ENCODE measurements at places on chromosomes 2 and 18.

- DNase-seq = no peak
Observed at GRCh38 chr2:180660881-180661685, 319.3 kb upstream of the UBE2E3 start.

- DNase-seq = no peak
Observed at GRCh38 chr18:68298330-68298729, 416.6 kb downstream of the TMX3 start.

DNA sequence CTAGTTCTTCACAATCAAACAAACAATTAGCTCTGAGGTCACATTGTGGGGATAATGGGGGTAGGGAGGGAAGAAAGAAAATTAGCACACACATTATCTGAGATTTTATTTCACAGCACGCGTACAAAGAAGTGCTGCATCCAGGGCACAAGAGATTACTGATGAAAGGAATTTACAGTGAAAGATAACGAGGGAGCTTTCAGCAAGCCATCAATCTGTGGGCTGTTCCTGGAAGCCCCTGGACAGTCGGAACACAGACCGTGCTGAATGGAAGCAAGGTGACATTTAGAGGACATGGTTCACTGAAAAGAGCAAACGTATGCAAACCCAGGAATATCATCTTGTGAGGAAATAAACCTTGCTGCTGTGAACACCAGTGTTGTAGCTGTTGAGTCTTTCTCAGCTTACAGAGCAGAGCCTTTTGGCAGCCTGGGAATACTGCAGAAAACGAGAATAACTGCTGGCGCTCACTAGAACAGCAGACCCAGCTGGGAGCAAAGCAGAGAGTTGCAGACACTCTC, 63.2 kb downstream of the SCG2 start:
- no peak for DNase-seq

GRCh38 chr2:199456383-199457146, 1.2 kb downstream of the SATB2 start:
- peak; percentile 70 for DNase-seq

GRCh38 chr2:168241208-168241607, 6.2 kb downstream of the STK39 start:
- no peak for DNase-seq

- DNase-seq = no peak
Observed at GRCh38 chr18:30917651-30918050, 124.9 kb downstream of the DSC3 start.

DNA sequence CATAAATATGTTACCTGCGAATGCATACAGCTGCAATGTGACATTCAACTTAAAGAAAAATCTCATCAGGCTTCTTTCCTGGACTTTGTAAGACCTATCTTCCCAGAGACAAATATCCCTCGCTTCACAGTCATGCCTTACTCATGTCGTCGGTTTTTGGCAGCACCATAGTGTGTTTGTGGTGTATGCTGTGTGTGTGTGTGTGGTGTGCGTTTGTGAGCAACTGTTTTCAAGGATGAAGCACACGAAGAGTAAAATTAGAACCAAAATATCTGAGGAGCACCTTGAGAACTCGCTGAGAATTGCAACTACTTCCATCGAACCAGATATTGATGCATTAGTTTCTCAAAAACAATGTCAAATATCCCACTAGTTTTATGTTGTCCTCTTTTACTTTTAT, 56.9 kb downstream of the ASB1 start:
- no peak for DNase-seq

DNA sequence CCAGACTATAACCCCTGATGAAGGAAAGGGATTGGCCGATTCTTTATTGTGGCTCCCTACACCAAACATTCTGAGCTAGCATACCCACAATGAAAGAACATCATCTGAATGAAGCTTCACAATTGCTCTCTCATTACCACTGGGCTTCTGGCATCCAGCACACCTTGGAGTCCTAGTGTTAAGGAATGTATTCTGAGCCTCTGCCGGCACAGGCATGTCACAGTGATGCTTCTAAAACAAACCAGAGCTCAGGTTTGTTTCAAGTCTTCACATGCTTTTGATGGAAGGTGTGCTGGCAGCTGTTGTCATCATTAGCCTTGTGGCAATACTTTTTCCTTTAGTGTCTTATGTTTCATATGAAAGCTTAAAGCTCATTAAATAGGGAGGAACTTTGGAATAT, 76.3 kb upstream of the RBBP8 start:
- no peak for DNase-seq

DNA sequence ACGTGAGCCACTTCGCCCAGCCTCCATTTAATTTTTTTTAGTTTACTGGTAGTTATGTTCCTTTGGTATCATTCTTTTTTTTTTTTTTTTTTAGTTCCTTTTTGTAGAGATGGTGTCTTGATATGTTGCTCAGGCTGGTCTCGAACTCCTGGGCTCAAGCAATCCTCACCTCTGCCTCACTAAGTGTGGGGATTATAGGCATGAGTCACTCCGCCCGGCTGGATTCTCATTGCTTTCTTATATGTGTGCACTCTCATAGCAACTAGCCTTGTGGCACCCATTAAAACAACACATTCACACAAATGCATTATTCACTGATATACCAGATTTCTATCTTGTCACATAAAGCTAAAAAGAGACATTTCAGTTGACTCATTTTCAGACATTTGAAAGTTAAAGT, 4.2 kb downstream of the TTC27 start:
- no peak for DNase-seq

- no peak for DNase-seq
Observed at GRCh38 chr2:215967590-215968378, 45.6 kb downstream of the MREG start.

DNA sequence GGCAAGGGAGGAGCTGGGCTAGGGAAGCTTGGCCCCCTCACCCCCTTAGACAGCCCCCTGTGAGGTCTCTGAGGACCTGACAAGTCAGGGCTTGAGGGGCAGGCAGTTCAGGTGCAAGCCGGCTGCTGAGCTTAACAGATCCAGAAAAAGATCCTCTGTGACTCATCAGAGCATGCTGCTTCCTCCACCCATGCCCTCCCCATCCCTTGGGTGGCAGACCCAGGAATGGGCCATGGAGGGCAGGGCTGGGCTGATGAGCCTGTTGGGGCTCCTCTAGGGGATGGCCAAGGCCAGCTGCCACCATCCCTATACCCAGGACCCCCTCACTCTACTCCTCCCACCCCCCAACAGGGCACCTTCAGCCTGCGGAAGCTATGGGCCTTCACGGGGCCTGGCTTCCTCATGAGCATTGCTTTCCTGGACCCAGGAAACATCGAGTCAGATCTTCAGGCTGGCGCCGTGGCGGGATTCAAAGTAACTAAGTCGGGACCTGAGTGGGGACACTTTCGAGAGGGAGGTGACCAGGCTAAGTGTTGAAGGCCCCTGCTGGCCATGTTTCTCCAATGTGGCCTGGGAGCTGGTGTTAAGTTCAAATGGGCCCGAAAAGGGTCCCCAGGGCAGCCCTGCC, 1.9 kb downstream of the SLC11A1 start:
- DNase-seq = no peak

DNA sequence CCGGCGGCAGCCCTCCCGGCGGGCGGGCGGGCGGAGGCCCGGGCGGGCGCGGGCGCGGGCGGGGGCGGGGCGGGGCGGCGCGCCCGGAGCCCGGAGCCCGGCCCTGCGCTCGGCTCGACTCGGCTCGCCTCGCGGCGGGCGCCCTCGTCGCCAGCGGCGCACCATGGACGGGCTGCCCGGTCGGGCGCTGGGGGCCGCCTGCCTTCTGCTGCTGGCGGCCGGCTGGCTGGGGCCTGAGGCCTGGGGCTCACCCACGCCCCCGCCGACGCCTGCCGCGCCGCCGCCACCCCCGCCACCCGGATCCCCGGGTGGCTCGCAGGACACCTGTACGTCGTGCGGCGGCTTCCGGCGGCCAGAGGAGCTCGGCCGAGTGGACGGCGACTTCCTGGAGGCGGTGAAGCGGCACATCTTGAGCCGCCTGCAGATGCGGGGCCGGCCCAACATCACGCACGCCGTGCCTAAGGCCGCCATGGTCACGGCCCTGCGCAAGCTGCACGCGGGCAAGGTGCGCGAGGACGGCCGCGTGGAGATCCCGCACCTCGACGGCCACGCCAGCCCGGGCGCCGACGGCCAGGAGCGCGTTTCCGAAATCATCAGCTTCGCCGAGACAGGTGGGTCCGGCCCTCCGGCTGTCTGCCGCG, at the start of gene INHBB:
Gene INHBB (plus strand): TSS at position 111 of the 641 bp plus-strand sequence. CDS start 53 bp downstream, at position 164.
- no peak for DNase-seq

DNA sequence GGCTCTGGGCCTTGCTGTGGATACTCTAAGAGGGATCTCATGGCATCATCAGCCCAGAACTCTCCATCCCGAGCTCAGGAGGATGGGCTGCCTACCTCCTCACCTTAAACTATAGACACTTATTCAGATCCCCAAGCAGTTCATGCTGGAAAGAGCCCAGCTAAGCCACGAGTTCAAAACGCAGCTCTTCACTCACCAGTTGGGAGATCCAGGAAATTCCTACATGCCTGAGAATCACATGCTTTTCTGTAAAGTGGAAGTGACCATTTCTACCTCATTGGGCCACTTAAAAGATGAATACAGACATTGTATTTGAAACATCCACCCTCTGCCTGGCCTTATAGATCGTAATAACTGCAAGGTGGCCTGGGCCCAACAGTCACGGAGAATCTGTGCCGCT, 6.6 kb downstream of the ATOH8 start:
- no peak for DNase-seq

DNA sequence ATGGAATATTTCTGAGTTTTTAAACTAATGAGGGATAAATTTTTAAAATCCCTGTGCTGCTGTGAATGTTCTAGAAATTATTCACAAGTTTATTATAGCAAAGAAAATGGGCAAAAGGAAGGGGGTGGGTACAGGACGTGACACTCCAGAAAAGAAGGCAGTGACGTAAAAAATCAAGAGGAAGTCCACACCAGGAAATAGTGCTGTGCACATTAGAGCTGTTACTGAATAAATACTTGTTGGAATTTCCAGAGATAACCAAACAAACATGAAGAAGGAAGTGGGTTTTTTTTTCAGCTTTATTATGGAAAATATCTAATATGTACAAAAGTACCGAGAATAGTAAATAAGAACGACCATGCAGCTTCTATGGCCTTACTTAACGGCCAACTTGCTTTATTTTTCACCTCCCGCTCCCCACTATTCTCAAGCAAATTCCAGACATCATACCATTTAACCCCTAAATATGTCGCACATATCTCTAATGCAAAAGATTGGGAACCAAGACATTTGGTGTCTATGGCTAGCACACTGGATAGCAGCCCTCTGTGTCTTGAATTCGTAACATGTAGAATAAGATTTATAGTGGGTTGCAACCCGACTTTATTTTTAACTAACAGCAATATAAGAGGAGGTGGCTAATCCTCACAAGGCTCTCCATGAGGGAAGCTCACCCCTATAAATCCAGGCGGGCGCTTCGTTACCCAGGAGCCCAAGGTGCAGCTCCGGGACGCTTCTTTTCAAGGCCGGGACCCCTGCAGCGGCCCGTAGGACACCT, 580 bp upstream of the NDUFV2 start:
- no peak for DNase-seq

DNA sequence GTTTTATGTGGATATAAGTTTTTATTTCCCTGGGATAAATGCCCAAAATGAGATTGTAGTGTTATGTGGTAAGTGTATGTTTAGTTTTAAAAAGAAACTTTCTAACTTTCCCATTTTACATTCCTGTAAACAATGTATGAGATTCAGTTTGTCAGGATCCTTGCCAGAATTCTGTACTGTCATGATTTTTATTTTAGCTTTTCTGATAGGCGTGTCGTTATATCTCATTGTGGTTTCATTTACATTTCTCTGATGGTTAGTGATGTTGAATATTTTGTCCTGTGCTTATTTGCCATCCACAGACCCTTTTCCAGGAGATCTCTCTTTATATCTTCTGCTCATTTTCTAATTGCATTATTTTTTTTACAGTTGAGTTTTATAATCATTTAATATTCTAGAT, 245.6 kb upstream of the CDH2 start:
- no peak for DNase-seq

DNA sequence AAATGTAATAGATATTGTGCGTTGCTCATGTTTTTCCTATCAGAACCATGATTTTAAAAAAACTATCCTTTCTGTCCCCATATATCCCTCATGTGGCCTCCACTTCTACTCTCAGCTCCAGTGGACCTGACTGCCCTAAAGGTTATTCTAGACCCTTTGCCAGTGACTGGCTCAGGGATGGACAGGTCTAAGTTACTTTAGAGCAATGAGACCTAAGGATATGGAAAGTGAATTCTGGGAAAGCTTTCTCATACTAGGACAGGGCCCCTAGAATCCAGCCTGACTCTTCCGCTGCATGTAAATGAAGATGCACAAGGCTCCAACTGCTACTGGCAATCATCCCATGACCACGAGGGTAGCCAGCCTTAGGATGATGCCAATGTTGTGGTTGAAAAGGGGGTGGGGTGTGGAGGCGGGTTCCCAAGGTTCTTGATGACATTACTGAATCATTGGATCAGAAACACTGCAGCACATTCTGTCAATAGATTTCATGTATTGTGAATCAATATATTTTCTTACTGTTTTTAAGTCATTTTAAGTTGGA, 21.3 kb downstream of the C2orf69 start:
- no peak for DNase-seq

- no peak for DNase-seq
Observed at GRCh38 chr2:95328358-95329125, 31.4 kb downstream of the KCNIP3 start.

- peak; percentile 24 for DNase-seq
Observed at GRCh38 chr2:105387225-105387624, 11.6 kb downstream of the FHL2 start.

DNA sequence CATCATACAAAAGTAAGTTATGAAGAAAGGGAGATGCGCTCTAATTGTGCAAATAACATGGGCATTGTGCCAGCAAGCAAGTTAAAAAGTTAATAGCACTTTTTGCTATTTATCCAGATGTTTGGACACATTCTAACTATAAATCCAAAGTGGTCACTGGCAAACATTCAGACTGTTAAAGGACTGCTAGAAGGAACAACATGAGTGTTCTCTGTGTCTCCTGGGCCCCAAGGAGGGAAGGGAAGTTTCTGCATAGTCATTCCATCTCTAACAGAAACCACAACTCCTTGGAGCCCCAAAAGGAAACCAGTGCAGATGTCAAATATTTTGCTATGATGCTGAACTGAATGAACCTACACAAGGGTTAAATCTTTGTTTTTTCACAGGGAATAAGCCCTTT, 213.3 kb upstream of the HNRNPA3 start:
- DNase-seq = no peak

DNA sequence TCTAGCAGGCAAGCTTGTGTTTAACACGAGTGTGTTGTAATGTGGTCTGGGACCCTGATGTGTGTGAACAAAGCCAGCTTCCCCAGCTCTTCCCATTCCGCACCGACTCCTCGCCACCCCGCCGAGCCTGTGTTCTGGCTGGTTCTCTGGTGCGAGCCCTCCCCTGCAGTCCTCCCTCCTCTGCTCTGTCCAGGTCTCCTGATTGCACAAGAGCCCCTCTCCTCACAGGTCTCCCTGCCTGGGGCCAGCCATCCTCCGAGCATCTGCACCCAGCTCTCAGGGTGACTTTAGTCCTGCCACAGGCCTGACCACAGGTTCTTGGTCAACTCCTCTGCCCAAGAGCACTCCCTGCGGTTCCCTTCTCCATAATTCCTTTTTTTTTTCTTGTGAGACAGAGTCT, 13.2 kb downstream of the SLC66A3 start:
- no peak for DNase-seq
